Stimulated activated CD4-positive, alpha-beta T cell treated with anti-CD3 and anti-CD28 coated beads, TNF-alpha, amount 100 ng/mL, for 48 hours (primary cell): ENCODE measurements at places on chromosomes 12 and 14.

DNA sequence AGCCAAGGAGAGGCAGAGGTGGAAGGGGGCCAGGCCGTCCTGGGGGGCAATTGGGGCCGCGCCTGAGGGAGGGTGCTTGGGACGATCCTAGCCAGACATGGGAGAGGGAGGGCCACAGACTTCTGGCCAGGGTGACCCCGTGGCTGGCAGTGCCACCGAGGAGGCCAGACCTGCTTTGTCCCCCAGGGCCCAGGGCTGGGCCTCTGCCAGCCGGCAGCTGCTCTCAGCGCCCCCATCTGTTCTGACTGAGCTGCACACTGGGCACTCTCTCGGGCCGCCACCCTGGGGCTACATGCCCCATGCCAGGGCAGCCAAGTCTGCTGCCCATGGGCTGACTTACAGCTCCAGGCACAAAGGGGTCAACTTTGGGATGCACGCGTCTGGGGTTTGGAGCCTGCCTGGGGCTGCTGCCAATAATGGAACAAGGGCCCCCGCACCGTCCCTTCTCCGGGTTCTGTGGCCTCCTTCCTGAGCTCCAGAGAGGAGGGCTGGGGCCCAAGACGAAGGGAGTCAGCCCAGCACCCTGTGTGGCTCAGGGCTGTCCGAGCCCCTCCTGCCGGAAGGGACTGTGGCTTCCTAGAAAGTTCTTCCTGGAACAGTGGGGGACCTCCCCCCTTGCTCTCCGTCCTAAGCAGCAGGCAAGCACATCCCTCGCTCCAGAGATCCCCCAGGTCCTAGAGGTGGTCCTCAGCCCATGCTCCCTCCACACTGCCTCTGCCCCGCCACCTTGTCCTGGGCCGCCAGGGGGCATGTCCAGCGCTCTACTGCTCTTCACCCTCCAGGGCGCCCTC lies 1.1 kb downstream of the ADSS1 start:
- DNase-seq = no peak

- no peak for DNase-seq
Measured at GRCh38 chr12:65830305-65830704, 6.0 kb downstream of the HMGA2 start.

GRCh38 chr12:54439521-54440255 lies 20.6 kb upstream of the ITGA5 start:
- DNase-seq = no peak

DNA sequence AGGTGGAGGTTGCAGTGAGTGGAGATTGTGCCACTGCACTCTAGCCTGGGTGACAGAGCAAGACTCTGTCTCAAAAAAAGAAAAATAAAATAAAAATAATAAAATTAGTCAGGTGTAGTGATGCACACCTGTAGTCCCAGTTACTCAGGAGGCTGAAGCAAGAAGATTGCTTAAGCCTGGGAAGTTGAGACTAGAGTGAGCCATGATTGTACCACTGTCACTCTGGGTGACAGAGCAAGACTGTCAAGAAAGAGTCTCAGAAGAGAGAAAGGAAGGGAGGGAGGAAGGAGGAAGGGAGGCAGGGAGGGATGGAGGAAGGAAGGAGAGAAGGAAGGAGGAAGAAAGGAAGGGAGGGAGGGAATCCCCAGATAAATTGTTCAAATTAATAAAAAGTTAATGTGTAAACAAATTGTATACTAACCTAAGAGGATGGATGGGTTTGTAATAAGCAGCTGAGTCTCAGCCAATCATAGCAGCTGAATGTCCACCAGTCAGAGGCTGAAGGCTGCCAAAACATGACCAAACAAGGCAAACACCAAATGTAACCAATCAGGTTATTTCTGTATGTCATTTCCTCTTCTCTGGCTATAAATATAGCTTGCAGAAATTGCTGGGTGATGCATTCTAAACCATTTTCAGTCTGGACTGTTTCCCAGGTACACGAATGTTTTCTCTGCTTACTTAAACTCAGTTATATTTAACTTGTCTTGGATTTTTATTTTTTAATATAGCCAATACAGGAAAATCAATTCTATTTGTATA lies 6.1 kb upstream of the CDCA4 start:
- DNase-seq = no peak

DNA sequence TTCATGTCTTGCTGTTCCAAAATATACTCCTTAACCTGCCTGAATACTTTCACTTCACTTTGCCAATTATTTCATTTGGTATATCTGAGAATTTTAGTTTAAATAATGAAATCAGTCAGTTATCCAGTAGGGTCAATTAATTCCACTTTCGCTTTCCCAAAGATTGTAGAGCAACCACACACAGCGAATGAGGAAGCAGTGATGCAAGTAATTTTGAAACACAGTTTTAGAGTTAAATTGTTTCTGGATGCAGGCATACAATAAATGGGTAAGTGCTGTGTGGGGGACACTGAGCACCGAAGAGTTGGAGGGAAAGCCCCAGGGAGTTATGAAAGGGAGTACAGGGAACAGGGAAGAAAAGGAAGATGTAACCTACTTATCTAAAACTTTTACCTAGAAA lies 62.8 kb downstream of the TSHR start:
- DNase-seq = no peak

GRCh38 chr14:41597647-41598046 lies 9.0 kb upstream of the LRFN5 start:
- DNase-seq = no peak
